CD4-positive, alpha-beta T cell treated with Interleukin-17A for 4 hours (primary cell): ENCODE measurements at places on chromosomes 16 and 17.
A peak's percentile ranks its signal among the peaks of the same experiment; 100 is the strongest.

DNA sequence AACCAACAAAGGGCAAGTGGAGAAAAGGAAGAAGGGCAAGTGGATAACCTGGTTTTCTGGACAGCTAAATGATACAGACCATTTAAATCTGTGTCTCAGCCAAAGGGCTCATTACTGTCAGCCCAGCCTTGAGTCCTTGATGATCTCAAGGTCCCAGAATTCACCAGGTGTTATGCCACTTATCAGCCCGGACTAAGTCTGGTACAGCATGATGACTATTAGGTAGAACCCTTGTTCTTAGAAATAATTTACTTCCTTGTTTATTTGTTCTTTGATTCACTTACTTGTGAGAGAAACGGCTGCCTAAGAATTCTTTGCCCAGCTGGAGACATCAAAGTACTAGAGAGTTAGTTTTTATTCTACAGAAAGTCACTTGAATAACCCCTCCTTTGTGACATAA is 3.5 kb downstream of the PDILT start:
- DNase-seq: no peak

GRCh38 chr17:45732926-45733505 is 51.1 kb upstream of the CRHR1 start:
- DNase-seq: no peak

DNA sequence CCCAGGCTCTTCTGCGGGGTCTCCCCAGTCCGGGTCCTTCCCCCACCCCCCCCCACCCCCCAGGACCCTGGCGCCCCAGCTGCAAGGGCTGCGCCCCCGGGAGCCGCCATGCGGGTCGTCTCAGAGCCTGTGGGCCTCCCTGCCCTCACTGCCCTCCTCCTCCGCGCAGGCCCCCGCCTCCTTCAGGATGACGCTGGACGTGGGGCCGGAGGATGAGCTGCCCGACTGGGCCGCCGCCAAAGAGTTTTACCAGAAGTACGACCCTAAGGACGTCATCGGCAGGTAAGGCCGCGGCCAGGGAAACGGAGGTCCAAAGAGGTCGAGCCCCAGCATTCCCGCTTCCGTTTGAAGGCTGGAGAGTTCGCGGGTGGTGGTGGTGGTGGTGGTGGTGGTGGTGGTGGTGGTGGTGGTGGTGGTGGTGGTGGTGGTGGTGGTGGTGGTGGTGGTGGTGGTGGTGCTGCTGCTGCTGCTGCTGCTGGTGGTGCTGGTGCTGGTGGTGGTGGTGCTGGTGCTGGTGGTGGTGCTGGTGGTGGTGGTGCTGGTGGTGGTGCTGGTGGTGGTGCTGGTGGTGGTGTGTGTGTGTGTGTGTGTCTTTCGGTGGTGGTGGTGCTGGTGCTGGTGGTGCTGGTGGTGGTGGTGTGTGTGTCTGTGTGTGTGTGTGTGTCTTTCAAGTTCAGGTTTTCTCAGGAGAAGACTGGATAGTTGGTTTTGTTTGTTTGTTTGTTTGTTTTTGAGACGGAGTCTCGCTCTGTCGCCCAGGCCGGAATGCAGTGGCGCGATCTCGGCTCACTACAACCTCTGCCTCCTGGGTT is 615 bp downstream of the PHKG2 start:
- peak; percentile 18 for DNase-seq

DNA sequence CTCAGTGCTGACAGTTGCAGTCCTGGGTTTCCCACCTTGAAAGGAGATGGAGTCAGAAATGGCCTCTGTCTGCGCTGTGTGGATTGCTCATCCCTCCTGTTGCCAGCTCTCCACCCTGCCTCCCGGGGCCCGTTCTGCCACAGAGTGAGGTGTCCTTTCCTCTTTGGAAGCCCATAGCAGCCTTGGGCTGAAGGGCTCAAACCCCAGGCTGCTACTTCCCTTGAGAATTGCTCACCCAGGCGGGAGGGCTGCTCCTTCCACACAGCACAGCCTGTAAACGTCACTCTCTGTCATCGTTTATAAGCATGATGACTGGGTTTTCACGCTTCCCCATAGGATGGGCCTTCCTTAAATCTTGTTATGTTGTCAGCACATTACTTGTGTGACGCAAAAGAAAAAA is 62.7 kb downstream of the FOXK2 start:
- no peak for DNase-seq

DNA sequence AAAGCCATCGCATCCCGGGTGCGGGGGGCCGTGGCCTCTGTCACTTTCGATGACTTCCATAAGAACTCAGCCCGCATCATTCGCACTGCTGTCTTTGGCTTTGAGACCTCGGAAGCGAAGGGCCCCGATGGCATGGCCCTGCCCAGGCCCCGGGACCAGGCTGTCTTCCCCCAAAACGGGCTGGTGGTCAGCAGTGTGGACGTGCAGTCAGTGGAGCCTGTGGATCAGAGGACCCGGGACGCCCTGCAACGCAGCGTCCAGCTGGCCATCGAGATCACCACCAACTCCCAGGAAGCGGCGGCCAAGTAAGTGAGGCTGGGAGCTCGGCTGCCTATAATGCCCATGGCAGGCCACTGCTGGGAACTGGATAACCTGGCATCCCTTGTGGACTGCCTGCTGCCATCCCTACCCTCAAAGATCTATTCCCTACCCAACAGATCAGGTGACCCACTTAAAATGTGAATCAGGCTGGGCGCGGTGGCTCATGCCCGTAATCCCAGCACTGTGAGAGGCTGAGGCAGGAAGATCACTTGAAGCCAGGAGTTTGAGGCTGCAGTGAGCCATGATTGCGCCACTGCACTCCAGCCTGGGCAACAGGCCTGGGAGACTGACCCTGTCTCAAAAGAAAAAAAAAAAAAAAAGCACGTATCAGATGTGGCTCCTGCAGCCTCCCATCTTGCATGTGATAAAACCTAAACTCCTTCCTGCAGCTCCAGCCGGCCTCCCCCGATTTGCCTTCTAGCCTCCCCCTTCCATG is 18.3 kb downstream of the CDIPT start:
- no peak for DNase-seq

DNA sequence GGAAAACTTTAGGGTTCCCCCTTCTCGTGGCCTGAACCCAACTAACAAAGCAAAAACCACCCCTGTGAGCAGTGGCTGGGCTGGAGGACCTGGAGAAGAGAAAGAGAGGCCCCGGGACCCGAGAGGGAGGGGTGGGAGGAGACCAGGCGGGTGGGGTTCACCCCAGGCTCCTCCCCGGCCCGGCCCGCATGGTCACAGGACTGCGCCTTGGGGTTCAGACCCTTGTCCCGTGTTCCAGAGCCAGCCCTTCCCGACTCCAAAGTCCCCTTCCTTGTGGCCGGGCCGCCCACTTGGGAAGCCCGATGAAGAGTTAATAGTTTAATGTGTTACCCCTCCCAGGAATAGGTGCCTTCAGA is 852 bp downstream of the MARVELD3 start:
- DNase-seq: no peak

DNA sequence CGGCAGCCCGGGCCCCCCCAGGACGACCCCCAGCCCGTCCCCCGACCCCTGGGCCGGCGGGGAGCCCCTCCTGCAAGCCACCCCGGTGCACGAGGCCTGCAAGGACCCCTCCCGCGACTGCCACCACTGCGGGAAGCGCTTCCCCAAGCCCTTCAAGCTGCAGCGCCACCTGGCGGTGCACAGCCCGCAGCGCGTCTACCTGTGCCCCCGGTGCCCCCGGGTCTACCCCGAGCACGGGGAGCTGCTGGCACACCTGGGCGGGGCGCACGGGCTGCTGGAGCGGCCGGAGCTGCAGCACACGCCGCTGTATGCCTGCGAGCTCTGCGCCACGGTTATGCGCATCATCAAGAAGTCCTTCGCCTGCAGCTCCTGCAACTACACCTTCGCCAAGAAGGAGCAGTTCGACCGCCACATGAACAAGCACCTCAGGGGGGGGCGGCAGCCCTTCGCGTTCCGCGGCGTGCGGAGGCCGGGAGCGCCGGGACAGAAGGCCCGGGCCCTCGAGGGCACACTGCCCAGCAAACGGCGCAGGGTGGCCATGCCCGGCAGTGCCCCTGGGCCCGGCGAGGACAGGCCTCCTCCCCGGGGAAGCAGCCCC is 15.6 kb upstream of the ZFPM1 start:
- peak; percentile 76 for DNase-seq

- no peak for DNase-seq
Observed at GRCh38 chr16:73023320-73023719, 24.6 kb downstream of the ZFHX3 start.

DNA sequence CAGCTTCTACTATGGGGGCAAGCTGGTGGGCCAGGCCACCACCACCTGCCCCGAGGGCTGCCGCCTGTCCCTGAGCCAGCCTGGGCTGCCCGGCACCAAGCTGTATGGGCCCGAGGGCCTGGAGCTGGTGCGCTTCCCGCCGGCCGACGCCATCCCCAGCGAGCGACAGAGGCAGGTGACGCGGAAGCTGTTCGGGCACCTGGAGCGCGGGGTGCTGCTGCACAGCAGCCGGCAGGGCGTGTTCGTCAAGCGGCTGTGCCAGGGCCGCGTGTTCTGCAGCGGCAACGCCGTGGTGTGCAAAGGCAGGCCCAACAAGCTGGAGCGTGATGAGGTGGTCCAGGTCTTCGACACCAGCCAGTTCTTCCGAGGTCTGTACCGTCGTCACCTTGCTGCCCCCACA is 19.5 kb downstream of the IRF8 start:
- DNase-seq: no peak

- DNase-seq: no peak
Observed at GRCh38 chr17:80372922-80373570, 41.9 kb upstream of the ENDOV start.

- peak; percentile 35 for DNase-seq
Observed at GRCh38 chr16:715477-716199, 720 bp downstream of the METRN start.

DNA sequence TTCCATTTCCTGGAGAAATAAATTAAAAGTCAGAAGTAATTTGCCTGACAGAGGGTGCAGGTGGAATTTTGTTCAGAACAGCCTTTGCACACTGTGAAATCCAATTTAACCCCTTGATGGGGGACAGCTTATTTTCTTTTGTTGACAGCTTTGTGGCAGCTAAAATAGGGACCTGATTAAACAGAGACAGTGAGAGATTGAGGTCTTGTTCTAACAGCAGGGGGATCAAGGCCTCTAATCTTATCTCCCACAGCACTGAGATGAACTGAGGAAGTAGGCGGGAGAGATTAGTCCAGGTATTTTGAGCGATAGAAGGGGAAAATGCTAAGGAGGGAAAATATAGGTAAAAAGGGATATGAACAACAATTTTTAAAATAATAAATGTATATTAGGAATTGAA is 1491.4 kb upstream of the GOT2 start:
- DNase-seq: no peak

- no peak for DNase-seq
Observed at GRCh38 chr17:69067274-69068047, 6.7 kb upstream of the ABCA9 start.

DNA sequence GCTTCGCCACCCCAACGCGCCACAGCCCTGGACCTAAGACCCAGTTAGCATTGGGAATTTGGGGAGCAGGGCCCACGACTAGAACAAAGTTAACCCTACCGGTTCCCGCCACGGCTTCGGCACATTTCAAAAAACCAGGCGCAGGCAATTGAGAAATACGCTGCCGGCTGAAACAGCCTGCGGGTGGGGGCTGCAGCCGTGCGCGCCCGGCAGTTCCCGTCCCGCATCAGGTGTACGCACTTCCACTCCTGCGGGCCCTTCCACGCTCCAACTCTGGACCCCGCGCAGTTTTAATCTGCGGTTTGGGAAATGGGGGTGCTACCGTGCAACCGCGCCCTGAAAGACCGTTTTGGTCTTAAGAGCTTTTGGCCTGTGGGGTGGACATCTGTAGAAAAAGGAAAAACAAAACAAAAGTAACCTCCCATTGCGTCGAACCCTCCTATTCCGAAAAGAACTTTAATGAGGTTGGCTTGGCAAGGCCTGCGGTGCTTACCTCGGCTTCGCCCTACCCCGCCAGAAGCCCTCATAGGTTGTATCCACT is 7.1 kb downstream of the IRX5 start:
- no peak for DNase-seq

- DNase-seq: peak; percentile 67
Observed at GRCh38 chr17:81510785-81511553, 1.6 kb downstream of the ACTG1 start.

GRCh38 chr17:45973946-45974859 is 24.8 kb upstream of the STH start:
- no peak for DNase-seq

DNA sequence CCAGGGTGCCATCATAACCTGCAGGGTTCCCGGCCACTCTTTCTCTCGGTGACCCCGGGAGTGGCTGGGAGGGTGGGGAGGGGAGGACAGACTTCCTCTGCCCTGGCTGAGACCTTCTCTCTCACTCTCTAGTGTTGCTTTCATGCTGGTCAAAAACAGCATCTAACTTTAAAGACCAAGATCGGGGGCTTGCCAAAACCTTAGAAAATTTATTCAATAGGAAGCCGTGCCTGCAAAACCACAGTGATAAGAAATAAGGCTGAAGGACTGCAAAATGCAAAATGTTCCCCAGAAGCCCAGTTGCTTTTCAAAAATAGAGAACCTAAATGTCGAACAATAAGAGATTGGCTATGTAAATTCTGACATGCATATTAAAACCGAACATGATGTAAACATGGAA is 344.0 kb downstream of the FOXL1 start:
- DNase-seq: no peak
